Body of pancreas (tissue), 4 donors: ENCODE measurements at places on chromosomes 11 and 22. TPM values are rescaled to one million over a fixed set of nuclear protein-coding genes. Genes with fewer than 3 reads are reported as not detected.

The OSBPL5 gene
- total RNA-seq, result 62.0 TPM

DNA sequence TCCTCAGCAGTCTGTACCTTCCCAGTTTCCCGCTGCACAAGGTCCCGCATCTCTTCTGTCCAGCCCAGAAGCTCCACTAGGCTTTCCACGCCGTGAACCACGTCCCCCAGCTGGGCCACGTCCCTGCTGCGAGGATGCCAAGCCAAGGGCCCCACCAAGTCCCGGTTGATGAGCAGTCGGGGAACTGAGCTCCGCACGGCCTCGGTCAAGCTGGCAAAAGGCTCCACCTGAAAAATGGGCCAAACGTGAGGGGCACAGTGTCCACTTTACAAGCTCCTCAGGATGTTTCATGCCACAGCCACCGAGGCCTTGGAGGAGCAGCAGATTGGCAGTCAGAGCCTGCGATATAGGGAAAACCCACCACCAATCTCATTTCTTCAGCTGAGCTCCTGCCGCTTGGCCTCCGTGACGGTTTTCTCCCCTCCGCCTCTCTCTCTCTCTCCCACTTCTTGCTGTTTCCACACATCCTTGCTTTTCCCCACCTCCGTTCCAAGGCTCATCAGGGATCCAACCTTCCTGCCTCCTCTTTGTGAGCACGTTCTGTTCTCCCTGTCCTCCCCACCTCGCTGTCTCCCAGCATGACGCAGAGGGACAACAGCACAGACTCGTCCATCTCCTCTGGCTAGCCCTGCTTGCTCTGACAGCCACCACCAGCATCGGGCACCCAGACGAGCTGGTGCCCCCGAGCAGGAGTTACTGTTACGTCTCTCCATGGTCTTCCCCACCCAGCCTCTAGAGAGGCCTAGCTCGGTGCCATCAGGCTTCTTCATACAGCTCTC, 11.5 kb downstream of the RIC8A start:
- no peak for DNase-seq

GRCh38 chr11:87871056-87871455, 304.2 kb downstream of the RAB38 start:
- DNase-seq, result no peak

- peak; percentile 26 for DNase-seq
Measured at GRCh38 chr11:61075891-61076290, 26.4 kb upstream of the CD5 start.

- no peak for DNase-seq
Measured at GRCh38 chr22:37870273-37870672, 21.1 kb downstream of the EIF3L start.

The CFAP300 gene
- not detected for total RNA-seq

DNA sequence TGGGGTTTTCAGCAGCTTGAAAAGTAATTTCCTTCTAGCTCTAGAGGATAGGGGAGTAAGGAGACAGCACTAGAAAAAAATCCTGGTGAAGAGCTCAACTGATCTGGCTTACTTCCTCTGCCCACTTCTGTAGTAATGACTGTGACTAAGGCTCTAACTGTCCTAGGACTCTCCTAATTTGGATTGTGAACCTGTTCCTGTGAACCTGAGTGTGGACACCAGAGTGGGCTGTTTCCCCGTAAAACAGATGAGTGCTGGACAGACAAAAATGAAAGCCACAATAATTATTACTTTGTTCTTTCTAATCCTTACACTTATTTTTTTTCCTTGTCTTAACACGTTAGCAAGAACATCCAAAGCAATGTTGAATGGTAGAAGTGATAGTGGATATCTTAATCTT, 154.1 kb downstream of the AASDHPPT start:
- DNase-seq, result peak; percentile 29

- DNase-seq, result peak; percentile 62
Measured at GRCh38 chr11:118607401-118608359, at the start of gene PHLDB1. TSS of gene PHLDB1 (plus strand) at chr11:118607615. CDS start at chr11:118613837, 6,222 bp downstream.

GRCh38 chr11:65859095-65859811, 980 bp upstream of the MUS81 start:
- DNase-seq, result peak; percentile 99

GRCh38 chr22:23790819-23791737, 4.3 kb downstream of the SMARCB1 start:
- DNase-seq, result no peak

DNA sequence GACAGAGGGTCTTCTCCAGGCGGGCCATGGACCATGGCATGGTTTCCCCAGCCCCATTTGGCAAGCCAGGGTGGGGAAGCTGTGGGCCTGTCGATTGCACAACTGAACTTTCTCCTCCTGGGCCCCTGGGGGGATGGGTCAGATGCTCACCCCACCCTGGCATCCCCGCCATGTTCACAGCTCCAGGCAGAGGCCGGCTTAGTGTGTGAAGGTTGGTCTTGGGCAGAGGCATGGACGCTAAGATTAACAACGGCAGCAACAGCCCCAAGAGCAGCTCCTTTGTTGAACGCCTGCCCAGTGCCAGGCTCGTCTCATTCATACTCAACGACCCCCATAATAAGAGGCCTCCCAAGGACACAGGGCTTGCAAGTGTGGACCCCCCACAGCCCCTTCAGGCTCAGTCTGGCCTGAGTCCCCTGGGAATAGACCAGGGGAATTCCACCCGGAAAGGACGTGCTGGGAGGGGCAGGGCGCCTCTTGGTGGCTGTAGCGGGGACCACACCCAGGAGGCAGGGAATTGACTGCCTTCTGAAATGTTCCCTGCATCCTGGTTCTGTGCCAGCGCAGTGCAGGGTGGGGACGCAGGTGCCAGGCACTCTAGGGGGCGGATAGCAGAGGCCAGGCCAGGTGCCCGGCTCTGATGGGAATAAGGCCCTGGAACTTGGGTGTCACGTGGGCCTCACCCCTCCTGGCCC, 8.3 kb downstream of the TSPO start:
- DNase-seq, result peak; percentile 54

GRCh38 chr11:132743601-132744000, 788.7 kb downstream of the OPCML start:
- DNase-seq, result no peak

GRCh38 chr11:113274713-113275582, 39.4 kb upstream of the TTC12 start:
- DNase-seq, result no peak

- DNase-seq, result no peak
Measured at GRCh38 chr11:86955111-86955360, 159 bp downstream of the FZD4 start.

GRCh38 chr11:113395782-113396336, 8.3 kb downstream of the ANKK1 start:
- DNase-seq, result no peak

- DNase-seq, result no peak
Measured at GRCh38 chr22:42418811-42419242, 13.4 kb downstream of the NFAM1 start.

The SLC22A8 gene
- not detected for total RNA-seq

The CASP4 gene
- 39.9 TPM for total RNA-seq

DNA sequence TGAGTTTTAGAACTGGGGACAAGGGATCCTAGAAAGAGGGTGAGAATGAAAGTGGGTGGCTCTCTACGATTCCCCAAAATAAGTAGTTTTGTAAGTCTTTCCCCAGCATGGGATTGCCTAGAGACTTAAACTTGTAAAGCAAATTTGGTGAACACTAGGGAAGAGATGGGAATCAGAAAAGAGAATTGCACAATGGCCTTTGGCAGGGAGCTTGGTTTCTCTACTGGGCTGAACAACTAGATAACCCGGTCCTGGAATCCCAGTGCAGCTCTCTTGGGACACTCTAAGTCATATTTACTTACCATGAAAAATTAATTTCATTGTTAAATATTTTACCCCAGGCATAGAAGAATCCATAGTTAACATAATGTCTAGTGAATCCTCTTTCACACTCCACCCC, 16.5 kb upstream of the USP18 start:
- DNase-seq, result no peak

DNA sequence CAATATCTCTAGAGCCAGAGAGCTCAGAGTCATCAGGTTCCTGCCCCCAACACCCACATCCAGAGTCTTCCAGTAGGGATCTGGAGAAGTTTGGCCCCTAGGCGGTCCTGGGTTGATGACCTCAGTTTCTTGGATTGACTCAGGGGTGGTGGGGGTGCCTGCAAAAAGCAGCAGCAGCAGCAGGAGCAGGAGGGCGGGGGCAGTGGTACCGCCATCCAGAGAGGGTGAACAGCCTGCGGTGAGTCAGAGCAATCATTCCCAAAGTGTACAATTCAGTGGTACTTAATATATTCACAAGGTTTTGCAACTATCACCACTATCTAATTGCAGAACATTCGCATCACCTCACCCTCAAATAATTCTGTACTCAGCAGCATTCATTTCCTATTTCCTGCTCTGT, 9.9 kb upstream of the SEC14L3 start:
- no peak for DNase-seq

DNA sequence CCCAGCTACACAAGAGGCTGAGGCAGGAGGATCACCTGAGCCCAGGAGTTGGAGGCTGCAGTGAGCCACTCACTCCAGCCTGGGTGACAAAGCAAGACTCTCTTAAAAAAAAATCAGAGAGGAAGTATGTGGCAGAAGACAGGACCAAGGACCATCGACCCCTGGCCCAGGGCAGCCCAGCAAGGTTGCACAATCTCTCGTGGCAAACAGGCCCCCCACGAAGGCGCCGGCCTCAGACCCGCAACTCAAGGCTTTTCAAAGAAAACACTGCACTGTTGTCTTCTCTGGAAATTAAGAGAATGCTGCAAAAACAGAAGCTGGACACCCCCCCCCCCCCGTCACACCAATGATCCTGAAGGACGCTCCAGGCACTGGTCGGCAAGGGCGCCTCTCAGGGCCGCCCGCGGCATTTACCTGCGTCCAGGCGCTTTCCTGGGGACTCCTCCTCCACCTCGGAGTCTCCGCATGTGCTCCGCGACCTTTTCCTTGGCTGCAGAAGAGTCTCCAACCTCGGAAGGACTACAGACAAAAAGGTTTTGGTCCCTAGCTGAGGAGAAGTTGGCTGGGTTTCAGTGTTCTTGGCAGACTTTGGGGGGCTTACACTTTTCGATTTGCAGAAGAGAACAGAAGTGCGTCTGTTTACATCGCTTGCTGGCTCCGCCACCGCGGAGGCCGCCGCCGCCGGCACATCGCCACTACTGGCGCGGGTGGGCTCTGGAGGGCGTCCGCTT, 40.5 kb downstream of the BRD1 start:
- DNase-seq, result no peak

The GGTLC3 gene
- not detected for total RNA-seq

The MYEOV gene
- total RNA-seq, result 2.3 TPM

DNA sequence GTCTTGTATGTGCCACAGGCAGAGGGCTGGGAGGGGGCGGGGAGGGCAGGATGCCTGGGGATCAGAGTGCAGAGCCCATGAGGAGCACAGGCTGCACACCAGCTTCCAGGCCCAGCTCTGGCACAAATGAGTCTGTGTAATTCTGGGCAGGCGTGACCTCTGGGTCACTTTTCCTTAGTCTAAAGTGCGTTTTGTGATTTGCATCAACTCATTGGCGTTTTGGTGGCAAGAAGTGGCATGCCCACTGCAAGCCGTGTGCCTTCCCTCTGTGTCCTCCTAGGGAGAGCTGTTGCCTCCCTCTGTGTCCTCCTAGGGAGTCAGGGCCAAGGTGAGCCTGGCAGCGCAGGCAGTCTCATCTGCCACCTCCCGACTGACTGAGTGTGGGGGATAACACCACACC, 17.2 kb downstream of the CHADL start:
- no peak for DNase-seq

GRCh38 chr22:36659762-36660509, 43.6 kb downstream of the CACNG2 start:
- DNase-seq, result peak; percentile 98

The GRIA4 gene
- not detected for total RNA-seq

- no peak for DNase-seq
Measured at GRCh38 chr11:134819041-134819440, 407.0 kb upstream of the B3GAT1 start.

GRCh38 chr11:61533401-61533800, 24.9 kb downstream of the LRRC10B start:
- DNase-seq, result no peak

The SAA1 gene
- total RNA-seq, result 450 TPM

The ZNF70 gene
- total RNA-seq, result 4.2 TPM

The MUC6 gene
- 101 TPM for total RNA-seq

The NLRP14 gene
- under 0.01 TPM for total RNA-seq
